HEK293T (cell line): ENCODE measurements at places on chromosomes 3 and 15.

DNA sequence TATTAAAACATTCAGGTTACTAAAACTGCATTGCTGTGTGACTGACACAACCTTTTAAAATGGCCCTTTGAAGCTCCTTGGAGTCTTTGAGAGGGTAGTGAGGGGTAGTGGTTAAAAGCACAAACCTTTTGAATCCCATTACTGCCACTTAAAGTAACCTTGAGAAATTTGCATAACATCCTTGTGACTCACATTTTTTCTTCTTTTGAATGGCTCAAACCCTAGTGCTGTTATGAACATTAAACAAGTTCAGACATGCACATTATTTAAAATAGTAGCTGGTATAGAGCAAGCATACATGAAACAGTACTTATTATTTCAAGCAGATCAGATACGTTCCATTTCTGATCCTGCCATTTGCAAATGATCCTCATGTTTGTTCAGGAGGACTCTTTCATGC lies 3.7 kb upstream of the CLDN1 start:
- DNase-seq: no peak

GRCh38 chr15:94692710-94693109 lies 461.3 kb downstream of the MCTP2 start:
- no peak for DNase-seq

GRCh38 chr15:60918234-60918959 lies 310.7 kb downstream of the RORA start:
- DNase-seq: no peak

DNA sequence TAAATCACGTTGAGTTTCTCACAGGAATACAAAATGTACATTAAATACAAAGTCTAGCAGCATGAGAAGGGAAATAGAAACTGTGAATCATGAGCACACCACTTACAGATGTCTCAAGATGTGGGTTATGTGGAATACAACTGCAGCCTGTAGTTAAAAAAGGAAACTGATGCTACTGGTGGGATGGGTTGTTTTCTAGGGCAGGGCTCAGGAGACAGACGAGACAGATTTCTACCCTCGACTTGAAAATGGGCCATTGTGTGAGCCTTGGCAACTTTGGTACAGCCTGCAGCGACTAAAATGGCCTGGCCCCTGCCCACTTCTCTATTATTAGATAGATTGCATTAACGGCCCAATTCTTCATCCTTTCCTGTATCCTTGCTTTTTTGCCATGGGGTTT lies 293.1 kb downstream of the SUCLG2 start:
- DNase-seq: no peak

- DNase-seq: no peak
Measured at GRCh38 chr3:27544372-27544865, 60.2 kb upstream of the SLC4A7 start.

DNA sequence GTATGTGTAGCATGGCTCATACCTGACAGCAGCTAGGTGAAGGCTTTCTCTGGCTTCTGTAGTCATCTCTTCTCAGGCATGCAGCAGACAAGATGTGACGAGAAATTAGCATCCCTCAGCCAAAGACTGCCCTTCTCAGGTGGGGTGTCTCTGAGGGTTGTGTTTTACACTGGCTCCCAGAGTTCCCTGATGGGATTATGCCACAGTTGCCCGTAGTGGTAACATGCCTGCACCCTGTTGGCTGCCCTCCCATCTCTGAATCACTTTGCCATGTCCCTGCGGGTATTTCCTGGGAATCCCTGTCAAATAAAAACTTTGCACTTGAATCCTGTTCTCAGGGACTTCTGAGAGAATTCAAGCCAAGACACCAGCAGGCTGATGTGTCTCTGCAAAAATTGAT lies 70.5 kb downstream of the LRTM1 start:
- DNase-seq: no peak

DNA sequence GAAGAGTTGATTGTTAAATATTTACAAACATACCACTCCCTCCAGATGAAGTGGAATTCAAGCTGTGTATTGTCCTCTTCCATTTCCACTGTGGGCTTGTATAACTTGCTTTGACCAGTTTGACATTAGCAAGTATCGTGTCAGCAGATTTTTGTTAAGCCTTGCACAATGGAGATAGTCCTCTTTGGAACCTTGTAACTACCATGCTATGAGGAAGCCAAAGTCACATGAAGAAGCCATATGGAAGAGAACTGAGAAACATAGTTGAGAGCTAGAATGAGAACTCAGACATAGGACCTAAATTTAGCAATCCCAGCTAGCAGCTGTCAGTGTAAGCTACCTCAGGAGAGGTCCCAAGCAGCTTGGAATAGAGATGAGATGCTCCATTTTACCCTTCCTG lies 889.2 kb downstream of the PDCD6IP start:
- no peak for DNase-seq

GRCh38 chr15:89396723-89397652 lies 62.4 kb upstream of the POLG start:
- no peak for DNase-seq

DNA sequence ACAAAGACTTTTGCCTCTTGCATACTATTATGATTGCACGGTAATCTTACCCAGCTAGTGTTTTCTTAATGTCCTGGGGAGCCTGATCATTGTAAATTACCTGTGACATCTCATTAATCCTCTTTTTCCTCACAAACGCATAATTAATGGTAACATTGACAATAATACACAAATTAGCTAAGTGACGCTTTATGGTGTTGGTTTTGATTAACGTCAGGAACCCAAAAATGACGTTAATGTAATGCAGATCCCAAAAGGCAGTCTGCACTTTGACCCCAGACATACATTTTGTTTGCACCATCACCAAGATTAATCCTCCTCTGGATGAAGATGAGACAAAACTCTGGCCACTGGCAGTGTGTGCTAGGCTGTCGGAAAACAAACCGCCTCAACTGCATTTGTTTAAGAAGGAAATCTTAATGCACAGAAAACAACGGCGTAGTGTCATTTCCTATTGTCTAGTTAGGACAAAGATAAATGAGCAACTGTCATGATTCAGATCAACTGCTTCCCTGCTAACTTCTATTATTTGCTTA lies 83.9 kb upstream of the CDIN1 start:
- DNase-seq: no peak

- DNase-seq: no peak
Measured at GRCh38 chr3:49324768-49325167, 15.1 kb downstream of the USP4 start.

DNA sequence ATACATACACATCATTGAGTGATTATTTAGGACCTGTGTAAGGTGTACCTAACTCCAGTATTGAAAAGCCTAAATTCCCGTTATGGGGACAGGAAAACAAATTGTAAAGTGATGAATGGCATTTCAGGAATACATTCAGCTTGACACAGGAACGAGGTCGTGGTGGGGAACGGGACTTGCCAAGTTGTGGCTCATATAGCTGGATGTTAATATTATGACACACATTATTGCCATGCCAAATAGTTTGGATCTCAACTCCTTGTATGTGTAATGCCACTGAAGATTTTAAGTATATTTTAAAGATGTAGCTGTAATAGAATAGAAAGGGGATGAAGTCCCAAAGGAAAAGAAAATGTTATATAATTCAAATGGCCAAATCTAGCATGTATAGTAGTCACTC lies 227.2 kb upstream of the GOLIM4 start:
- DNase-seq: no peak

- no peak for DNase-seq
Measured at GRCh38 chr15:49278751-49279150, 108.7 kb downstream of the GALK2 start.

- no peak for DNase-seq
Measured at GRCh38 chr3:16536996-16537395, 23.5 kb upstream of the RFTN1 start.

DNA sequence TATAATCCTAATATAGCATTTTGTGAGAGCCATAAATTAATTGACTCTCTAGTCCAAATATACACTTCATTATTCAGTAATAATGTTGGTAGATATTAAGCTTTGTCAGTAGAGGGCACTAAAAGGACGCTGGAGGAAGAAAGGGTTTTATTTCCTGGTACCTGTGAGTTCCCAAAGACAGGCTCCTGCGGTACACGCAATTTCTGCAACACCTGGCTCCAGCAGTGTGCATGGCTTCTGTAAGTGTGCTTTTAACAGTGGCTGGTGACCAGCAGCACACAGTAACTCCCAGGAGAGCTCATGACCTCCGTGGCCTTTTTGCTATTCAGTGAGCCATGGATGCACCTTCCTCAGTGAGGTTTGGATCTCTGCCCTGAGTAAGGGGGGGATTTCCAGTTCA lies 338.3 kb upstream of the ZNF385D start:
- DNase-seq: peak; percentile 19
